ENCODE measurements at places on chromosomes 13 and 19. TPM values are rescaled to one million over a fixed set of nuclear protein-coding genes. Genes with fewer than 3 reads are reported as not detected.

IRS2 gene
- total RNA-seq: 3.7 TPM

RFPL4AL1 gene
- total RNA-seq: not detected

GRCh38 chr19:8373867-8374813 is 10.2 kb downstream of the ANGPTL4 start:
- DNase-seq: no peak

- no peak for DNase-seq
Measured at GRCh38 chr13:79548902-79549301, 67.9 kb downstream of the NDFIP2 start.

DNA sequence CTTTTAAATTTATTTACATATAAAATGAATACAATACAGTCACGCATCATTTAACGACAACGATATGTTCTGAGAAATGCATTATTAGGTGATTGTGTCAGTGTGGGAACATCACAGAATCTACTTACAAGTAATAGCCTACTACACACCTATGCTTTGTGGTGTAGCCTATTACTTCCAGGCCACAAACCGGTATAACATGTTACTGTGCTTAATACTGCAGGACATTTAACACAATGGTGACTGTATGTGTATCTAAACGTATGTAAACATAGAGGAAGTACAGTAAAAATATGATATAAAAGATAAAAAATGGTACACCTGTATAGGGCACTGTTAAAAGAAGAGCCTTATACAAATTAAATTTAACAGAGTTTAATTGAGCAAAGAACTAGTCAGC is 62.4 kb upstream of the KLHL1 start:
- no peak for DNase-seq

- DNase-seq: no peak
Measured at GRCh38 chr19:42576241-42576640, 18.5 kb downstream of the CEACAM8 start.

All from activated naive CD4-positive, alpha-beta T cell treated with anti-CD3 and anti-CD28 coated beads, Interleukin-2, amount 50 U/mL, for 72 hours (primary cell).